ENCODE measurements at places on chromosomes 6 and 20.

DNA sequence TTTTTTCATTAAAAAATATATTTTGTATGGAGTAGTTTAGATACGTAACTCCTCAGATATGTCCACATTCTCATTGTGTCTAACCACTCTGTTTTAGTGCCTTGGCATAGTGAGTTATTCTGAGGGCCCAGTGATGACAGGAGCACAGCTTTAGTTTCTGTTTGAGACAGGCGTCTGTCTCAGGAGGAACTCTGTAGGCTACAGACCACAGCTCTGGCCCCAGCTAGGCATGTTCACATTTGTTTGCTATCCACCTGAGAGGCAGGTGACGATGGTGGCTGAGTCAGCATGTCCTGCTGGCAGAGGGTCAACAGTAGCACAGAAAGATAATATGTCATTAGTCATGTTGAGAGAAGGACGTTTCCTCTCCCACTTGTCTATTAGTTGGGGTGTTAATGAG, 16.3 kb downstream of the LRRC1 start:
- no peak for DNase-seq

- DNase-seq, result no peak
Observed at GRCh38 chr6:160139420-160139851, 17.8 kb downstream of the SLC22A1 start.

DNA sequence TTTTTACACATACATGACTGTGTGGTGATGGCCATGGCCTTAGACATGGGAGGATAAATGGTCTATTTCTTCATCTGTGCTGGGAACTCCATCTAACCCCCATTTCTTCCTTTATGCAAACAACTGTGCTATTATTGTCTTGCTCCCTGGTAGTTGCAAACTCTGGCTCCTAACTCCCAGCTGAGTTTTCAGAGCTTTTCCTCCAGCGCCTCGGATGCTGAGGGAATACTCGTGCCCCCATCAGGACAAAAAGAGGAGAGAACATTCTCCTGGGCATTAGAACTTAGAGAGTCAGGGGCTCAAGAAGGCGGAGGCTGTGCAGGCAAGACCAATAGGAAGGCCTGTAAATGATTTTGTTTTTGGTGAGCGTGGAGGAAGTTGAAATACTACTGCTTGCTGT, 2.1 kb downstream of the DAAM2 start:
- no peak for DNase-seq

DNA sequence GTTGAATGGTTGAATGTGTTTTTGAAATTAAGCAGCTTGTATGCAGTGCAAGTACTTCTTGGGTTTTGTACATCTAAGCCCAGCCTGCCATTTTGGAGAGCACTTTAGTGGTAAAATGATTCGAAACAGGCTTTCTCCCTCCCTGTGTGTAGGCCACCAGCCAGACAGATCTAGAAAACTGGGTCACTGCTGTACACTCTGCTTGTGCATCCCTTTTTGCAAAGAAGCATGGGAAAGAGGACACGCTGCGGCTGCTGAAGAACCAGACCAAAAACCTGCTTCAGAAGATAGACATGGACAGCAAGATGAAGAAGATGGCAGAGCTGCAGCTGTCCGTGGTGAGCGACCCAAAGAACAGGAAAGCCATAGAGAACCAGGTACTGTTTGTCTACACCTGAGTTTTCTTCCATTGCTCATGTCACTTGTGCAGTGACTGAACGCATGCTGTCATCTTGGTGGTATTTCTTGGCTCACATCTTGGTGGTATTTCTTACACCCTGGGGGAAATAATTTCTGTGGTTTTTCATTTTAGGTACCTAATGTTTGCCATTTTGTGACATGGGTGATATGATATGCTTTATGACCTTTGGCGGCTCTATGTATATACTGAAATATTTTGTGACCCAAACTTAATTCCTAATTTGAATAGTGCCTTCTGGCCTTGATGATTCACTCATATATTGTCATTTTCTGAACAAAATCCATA, 115.7 kb upstream of the CLDN20 start:
- no peak for DNase-seq

- DNase-seq, result no peak
Observed at GRCh38 chr20:51400051-51400926, 142.2 kb downstream of the NFATC2 start.

DNA sequence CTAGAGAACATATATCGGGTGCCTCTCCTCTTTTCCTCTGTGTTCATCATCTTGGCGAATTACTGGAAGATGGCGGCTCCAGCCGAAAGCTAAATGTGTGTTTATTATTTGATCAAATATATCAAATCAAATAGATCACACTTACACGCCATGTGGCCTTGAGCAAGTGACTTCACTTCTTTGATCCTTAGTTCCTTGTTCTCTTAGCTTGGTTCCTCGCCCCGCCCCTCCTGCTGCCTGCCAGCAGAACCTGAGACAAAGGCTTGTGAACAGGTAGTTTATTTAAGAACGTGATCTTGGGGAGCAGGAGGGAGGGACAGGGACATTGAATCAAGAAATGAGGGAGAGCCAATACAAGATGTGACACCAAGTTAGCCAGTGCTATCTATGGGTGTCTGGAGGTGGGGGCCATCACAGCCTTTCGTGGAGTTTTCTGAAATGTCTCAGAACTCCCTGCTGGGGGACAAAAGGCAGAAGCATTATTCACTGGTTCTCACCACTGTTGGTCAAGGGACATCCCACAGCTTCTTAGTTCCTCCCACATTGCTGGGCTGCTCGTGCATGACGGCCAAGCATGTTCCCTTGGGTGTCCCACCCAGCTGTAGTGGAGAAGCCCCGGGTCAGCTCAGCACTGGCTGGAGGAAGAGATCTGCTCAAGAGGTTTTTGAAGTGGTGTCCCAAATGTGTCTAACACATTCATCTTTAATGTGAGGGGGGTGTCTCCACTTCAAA, 44.9 kb upstream of the RNF24 start:
- DNase-seq, result no peak

DNA sequence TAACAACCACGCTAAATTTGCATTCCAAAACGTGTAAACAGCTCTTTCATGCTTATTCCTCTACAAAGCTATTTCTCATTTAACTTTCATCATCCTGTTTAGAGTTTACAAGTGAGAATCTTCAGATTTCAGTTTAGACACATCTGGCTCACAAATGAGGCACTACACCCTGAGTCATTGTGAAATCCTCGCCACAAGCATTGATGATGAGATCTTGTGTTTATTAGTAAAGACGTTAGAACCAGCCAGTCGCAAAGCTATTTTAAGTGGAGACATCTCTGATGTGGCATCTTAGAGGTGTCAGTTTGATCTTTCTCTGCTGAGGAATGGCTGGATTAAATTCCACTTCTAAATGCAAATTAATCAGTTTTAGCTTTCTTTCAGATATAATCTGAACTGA, 8.3 kb upstream of the ISM1 start:
- no peak for DNase-seq

GRCh38 chr6:11389977-11390376, 147.6 kb upstream of the TMEM170B start:
- no peak for DNase-seq

DNA sequence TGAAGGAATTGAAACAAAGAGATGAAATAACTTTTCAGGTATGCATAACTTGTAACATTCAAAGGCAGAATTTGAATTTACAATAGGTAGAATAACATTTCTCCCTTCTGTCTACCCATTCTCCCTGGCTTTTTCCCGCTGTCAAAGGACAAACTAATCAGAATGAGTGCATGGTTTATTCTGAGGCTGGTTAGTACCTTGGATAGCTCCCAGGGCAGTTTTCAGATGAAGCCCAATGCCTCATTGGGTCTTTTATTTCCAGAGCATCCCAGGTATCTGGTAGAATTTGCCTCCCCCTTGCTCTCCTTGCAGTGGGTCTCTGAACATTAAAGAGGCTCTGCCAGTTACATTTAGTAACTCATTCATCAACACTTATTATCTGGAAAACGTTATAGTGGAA, 665.5 kb downstream of the BCKDHB start:
- peak; percentile 14 for DNase-seq

DNA sequence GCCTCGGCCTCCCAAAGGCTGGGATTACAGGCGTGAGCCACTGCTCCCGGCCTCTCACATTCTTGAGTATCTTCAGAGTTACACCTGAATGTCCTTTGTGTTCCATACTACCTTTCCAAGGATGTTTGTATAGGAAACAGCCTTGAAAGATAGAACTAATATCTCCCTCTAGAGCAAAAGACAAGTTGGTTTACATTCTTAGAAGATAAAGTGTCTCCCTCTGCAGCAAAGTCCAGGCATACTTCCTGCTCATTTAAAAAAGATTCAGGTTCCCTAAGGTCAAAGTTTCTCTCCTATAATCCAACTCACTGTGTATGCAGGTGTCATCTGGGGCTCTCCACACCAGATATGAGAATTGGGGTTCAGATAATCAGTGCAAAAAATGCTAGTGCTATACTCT, 224.4 kb downstream of the TPBG start:
- DNase-seq, result no peak

GRCh38 chr6:38460186-38460585, 179.5 kb downstream of the BTBD9 start:
- DNase-seq, result no peak

DNA sequence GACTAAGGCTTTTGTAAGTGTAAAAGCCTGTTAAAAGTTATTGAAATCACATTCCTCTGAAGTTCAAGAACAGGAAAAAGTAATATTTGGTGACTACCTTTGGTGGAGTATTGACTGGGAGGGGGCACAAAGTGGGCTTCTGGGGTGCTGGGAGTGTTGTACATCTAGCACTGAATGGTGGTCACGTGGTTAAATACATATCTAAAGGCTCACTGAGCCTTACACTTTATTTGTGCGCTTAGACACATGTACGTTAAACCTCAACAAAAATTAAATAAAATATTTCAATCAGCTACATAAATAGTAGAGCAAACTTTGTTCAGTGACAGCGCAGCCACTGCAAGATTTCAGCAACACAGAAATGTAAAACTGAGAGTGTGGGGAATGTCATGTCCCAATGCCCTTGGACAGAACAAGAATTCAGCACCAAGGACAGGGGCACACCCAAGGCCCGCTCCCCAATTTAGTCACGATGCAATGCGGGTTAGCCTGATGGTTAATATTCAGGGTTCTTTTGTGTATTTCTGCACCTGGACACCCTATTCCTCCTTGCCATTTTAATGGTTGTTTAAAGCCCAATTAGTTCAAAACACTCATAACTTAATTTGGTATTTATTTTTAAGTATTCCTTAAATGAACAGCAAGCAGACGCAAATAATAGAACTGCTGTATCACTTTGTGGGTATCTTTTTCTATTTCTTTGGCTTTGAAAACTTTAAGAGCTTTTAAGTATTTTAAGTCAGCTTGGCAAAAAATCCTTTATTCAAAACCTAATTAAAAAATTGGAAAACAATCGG, 37.4 kb downstream of the ANGPT4 start:
- DNase-seq, result peak; percentile 64

GRCh38 chr6:140729521-140729920, 1355.1 kb upstream of the CITED2 start:
- no peak for DNase-seq

DNA sequence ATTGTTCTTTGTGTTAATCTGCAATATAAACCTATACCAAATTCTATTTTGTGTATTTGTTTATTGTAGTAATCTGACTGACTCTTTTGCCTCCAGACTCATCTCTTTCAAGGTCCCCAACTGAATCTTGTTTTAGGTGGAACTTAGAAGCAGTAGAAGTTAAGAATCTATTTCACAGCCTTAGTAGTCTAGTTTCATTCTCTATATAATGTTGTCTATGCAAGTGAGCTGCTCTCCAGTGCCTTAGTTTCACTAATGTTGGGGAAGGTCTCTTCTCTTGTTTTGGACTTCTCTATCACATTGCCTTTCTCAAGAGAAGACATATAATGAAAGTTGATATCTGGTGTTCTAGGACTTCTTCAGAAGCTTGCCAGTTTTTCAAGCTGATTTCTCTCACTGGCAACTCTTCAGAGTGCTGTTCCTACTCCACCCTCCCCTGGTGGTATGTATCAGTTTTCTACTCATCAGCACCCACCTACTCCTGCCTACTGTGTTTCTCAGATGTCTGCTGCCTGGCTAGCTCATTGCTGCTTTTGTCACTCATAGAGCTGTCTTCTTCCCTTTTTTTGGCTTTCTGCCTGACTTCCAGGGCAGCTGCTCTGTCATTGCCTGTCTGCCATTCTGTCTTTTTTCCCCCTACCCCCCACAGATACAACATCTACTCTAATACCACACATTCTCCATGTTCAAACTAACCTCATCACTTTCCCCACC, 82.1 kb downstream of the PTPRA start:
- DNase-seq, result no peak

DNA sequence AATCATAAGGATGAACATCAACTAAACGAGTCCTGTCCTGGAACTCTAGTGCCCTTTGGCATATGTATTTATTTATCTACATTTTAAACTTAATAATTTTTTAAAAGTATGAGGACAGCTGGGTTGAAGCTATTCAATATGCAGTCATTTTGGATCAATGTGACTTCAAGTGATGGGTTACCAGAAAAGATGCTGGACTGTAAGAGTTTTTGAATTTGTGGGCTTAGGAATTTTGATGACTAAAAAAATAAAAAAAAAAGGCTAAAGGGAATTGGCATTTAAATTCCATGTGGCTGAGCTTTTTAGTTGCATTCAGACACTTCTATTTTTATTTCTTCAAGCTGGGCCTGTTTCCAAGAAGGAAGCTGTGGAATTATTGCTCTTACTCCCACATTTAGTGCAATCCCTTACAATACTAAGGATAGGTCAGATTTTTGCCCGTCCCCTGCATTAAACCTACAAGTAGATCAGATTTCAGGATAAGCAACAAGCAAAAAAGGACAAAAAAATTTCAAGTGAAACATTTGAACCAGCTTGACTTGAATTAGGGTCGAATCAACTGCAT, 704.2 kb upstream of the CITED2 start:
- no peak for DNase-seq

DNA sequence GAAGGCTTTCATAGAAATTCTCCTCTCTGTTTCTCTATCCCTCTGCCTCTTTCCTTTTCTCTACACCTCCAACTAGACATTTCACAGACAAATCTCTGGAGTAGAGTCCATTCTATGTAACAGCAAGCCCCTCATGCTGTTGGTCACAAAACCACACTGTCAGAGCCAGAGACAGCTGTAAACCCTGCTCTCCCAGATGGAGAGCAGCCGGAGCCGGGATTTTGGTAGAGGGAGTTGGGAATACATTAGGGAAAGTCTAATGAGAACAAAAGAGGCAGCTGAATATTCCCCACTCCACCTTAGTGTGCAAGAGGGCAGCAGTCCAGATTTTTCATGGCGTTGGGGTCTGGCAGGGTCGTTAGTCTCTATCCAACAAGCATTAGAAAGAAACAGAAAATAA, 68.3 kb upstream of the EDN1 start:
- DNase-seq, result no peak
